ENCODE measurements at places on chromosomes 5 and 9.

DNA sequence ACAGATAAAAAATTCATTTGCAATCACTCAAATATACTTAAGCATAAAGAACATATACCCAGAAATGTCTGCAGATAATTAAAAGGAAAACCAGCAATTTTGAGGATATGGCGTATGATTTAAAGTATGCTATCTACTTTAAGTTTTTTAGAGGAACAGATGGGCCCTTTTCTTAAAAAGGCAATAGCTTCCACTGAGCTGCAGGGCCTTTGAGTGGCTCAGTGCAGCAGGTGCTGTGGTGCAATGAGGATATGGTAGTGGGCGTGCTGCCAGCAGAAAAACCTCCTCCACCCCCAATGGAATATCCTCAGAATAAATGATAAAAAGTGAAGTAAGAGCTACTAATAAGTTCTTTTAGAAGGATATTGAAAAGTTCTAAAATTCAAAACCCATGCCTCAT is 814.5 kb downstream of the MTRR start:
- DNase-seq, result no peak

DNA sequence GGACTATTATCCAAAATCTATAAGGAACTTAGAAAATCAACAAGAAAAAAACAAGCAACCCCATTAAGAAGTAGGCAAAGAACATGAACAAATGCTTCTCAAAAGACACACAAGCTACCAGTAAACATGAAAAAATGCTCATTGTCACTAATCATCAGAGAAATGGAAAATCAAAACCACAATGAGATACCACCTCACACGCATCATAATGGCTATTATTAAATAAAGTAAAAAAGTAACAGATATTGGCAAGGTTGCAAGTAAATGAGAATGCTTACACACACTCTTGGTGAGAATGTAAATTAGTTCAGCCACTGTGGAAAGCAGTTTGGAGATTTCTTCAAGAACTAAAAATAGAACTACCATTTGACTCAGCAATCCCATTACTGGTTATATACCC is 167.0 kb upstream of the DMRTA1 start:
- DNase-seq, result no peak

- DNase-seq, result no peak
Measured at GRCh38 chr5:127935398-127935797, 148.2 kb upstream of the SLC12A2 start.

DNA sequence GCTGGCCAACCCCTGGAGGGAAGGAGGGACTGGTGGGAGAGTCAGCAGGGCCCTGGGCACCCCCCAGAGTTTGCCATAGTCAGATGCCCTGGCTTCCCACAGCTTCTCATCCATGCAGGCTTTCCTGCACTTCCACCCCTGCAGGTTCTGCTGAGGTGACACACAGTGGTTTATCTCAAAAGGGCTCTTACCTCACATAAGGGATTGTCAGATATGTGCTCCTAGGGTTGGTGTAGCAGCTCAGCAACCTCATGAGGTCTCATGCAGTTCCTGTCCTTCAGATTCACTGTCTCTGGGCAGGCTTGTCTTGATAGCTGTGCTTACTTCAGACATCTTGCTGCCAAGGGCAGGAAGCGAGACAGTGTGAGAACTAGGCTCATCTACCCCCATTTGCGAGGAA is 143.4 kb downstream of the KDM4C start:
- DNase-seq, result no peak

DNA sequence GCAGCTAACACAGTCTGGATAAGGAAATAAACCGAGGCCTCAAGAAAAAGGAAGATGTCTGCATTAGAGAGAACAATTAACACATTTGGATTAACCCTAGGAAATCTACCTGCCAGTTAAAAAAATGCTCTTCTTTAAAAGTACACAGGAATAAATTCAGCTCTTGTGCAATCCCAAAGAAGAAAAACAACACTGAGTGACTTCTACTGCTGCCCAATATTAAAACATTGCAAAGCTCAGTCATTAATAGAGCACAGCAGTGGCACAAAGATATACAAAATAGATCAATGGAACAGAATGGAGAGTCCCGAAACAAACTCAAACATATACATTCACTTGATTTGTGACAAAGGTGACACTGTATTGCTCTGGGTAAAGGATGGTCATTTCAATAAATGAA is 119.7 kb downstream of the GNAQ start:
- no peak for DNase-seq

GRCh38 chr9:86868616-86869015 is 78.7 kb downstream of the GAS1 start:
- no peak for DNase-seq

DNA sequence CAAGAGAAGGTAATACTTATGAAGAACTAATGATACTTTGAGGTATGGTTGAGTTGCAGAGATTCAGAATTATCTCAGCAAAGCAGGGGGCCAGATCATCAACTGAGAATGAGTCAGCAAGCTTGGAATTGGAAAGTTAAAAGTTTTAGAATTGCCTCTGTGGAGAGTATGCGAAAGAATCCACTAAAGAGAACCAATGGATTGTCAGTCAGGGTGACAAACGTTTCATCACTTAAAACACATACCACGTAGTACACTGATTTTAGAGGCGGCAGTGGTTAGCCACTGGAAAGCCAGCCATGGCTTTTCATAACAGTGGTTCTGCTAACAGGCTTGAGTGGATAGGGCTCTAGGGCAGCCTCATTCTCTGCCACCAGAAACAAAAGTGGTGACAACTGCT is 30.7 kb downstream of the AOPEP start:
- no peak for DNase-seq

GRCh38 chr9:6307551-6308096 is 20.6 kb upstream of the TPD52L3 start:
- no peak for DNase-seq

- no peak for DNase-seq
Measured at GRCh38 chr5:120958877-120959485, 494.9 kb downstream of the PRR16 start.

- no peak for DNase-seq
Measured at GRCh38 chr5:1568201-1568979, 44.6 kb upstream of the LPCAT1 start.

- DNase-seq, result peak; percentile 76
Measured at GRCh38 chr9:136848393-136849037, 694 bp upstream of the PHPT1 start.
